Esophagus mucosa (tissue), 1 donor: ENCODE measurements at places on chromosomes 13 and 19. TPM values are rescaled to one million over a fixed set of nuclear protein-coding genes. Genes with fewer than 3 reads are reported as not detected.

Gene PRKCG
- not detected for total RNA-seq

Gene PALM
- total RNA-seq, result 2.0 TPM

Gene SLC7A10
- not detected for total RNA-seq

Gene CLDN10
- 0.76 TPM for total RNA-seq

Gene PLEKHF1
- total RNA-seq, result 4.4 TPM

Gene ZNF729
- not detected for total RNA-seq

Gene ZNF154
- total RNA-seq, result 0.60 TPM

Gene AMER2
- not detected for total RNA-seq

Gene SYMPK
- total RNA-seq, result 42.9 TPM

Gene PRKACA
- total RNA-seq, result 45.2 TPM

DNA sequence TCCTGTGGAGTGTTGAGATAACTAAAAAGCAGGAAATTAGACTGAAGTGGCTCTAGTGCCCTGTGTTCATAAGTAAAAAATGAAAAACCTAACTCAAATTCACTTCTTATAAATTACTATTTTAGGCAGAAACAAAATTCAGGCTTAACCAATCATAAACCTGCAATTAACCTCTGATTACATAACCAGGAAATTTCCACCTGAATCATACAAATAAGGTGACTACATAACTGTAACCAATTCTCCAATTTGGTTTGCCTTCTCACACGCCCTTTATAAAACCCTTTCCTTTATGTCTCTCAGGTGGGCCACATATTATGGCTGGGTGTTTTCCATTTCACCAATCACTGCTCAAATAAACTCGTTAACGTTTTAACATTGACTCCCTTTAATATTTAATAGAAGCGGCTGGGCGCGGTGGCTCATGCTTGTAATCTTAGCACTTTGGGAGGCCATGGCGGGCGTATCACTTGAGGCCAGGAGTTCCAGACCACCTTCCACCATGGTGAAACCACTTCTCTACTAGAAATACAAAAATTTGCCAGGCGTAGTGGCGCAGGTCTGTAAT is 22.9 kb upstream of the ZNF724 start:
- ATAC-seq, result peak; percentile 33

- ATAC-seq, result no peak
These were observed 1.3 kb upstream of the SPACA6 start for GRCh38 chr19:51691584-51692428.

GRCh38 chr13:80486402-80486801 is 145.5 kb upstream of the SPRY2 start:
- ATAC-seq, result no peak

DNA sequence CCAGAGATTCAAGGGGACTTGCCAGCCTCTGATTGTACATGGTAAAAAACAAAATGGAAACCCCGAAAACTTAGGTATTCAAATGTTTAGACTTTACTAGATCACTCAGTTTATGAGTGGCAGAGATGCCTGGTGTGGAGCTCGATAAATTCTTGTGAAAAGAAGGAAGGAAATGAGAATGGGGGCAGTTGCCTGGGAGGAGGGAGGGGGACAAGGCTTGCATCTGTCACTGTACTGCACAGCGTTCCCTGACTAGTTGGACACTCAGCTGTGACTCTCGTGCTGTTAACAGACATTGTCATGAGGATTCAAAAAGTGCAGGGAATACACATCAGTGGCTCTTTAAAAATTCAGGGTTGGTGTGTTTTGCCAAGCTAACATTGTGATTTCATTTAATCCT is 232.9 kb downstream of the ZIC5 start:
- no peak for ATAC-seq

- ATAC-seq, result no peak
These were observed 2.3 kb upstream of the ZNF347 start for GRCh38 chr19:53161123-53161522.

DNA sequence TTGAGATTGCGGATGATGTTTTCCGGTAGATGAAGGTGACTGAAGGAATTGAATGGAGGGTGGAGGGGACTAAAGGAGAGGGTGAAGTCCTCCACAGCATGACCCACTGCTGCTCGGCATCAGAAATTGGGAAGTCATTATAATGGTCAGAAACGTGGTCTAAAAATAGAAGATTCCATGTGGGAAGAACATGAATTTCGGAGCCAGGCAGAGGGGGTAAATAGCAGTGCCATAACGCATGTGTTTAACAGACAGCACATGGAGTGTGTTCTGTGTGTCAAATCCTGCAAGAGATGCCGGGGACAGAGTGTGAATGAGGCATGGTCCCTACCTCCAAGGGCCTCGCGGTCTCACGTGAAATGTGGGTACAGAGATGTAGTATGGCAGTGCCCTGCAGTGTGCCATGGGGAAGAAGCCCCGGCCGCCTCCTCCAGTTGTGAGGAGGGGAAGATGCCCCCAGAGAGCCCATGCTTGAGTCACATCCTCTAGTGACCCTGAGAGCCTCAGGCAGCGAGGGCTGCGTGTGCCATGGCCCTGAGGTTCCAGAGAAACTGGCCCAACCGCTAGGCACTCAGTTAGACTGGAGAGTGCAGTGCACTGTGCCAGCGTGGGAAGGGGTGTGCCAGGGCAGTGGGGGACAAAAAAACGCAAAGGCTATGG is 106.1 kb downstream of the COL4A2 start:
- ATAC-seq, result no peak

GRCh38 chr19:8387688-8388611 is 2.2 kb upstream of the RAB11B start:
- ATAC-seq, result no peak

DNA sequence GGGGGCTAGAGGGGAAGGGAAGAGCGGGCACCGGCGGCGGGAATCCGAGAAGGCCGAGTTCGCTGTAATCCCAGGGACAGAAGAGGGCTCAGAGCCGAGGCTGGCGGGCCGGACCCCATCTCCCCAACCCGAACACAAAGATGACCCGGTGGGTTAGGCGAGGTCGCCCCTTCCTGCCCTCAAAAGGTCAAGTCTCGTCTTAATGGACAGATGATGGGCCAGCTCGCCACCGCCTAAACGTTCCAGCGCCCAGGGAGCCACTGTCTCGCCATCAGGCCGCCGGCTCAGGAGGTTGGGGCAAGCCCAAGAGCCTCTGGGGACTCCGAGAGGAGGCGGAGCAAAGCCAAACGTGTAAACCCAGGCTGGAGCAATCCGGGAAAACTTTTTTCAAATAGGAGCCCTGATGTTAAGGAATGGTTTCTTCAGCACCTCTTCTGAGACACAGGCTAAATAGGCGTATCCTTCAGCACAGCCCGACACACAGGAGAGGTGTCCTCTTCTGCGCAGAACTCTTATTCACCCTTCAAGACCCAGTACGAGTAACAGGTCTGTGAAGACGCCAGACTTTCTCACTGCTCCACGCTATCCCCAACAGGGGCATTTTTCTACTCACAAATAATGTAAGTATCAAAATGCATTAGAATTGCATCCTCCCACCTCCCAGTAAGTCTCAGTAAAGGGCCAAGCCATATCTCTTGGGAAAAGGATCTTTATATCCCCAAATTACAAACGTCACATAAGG is 6.3 kb upstream of the POU4F1 start:
- ATAC-seq, result peak; percentile 28

- no peak for ATAC-seq
These were observed 1.3 kb downstream of the TSKS start for GRCh38 chr19:49761625-49762311.

- no peak for ATAC-seq
These were observed 788.3 kb upstream of the SLITRK5 start for GRCh38 chr13:86882835-86883234.

- ATAC-seq, result no peak
These were observed 51.2 kb downstream of the FLT3 start for GRCh38 chr13:28049215-28049614.

GRCh38 chr19:33813391-33814101 is 16.9 kb downstream of the KCTD15 start:
- no peak for ATAC-seq

GRCh38 chr13:106858903-106859532 is 291.1 kb upstream of the ARGLU1 start:
- no peak for ATAC-seq

DNA sequence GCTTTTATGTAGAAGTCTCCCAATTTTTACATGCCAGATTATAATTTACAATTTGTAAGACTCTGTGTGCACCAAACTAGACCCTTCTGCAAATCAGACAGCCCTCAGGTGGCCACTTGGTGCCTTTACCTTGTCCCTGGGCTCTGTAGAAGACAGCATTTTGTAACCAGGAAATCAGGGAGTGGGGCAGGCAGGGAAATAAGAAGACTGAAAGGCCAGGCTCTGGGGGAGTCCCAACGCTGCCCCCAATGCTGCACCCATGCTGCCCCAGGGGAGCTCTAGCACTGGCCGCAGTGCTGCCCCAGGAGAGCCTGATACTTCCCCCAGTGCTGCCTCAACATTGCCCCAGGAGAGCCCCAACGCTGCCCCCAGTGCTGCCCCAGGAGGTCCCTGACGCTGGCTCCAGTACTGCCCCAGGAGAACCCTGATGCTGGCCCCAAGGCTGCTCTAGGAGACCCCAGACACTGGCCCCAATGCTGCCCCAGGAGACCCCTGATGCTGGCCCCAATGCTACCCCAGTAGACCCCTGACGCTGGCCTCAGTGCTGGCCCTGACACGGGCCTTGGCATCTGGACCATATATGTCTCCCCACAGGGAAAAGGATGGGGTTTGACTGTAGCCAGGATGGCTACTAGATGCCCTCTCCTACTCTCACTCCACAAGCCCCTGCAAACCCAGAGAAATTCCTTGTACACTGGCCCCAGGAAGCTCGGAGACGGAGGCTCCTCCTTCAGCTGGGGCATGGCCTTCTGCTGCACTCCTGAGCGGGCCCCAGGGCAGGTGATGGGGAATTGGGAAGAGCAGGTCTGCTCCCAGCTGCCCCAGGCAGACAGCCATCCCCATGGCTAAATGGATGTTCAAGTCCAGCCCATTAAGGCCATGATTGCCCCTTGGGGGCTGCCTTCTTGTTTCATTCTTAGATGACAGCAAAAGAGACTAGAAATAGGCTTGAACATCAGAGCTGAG is 23.6 kb downstream of the VSTM2B start:
- no peak for ATAC-seq

- ATAC-seq, result no peak
These were observed 8.1 kb downstream of the KLK1 start for GRCh38 chr19:50815439-50815838.
